ENCODE measurements at places on chromosomes 6 and 20. TPM values are rescaled to one million over a fixed set of nuclear protein-coding genes. Genes with fewer than 3 reads are reported as not detected.

GRCh38 chr6:20709451-20709850 lies 175.2 kb downstream of the CDKAL1 start:
- no peaks in the 10 kb centered on the region for H3K36me3 ChIP-seq
- no peaks in the 10 kb centered on the region for H3K27me3 ChIP-seq
- no peak overlapping the region for H3K4me3 ChIP-seq
- no peak overlapping the region for H3K27ac ChIP-seq
- H3K4me1 ChIP-seq = peaks cover 29% of the 10 kb centered on the region

DNA sequence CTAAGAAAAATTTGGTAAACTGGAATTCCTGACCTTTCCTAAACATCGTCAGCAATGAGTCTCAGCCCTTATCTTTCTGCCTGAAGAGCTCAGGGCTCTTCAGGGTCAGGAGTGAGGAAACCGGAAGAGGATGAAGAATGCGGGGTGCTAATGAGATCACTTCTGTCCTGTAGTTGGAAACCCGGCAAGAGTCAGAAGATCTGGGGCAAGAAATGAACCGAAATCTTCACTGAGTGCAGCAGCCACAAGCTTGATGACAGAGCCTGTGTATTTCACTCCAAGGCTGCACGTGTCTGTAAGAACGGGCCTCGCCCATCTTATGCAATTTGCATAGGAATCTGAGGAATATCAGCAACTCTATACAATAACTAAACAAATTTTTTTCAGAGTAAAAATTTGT lies 60.4 kb upstream of the QKI start:
- H3K27me3 ChIP-seq = no peaks in the 10 kb centered on the region
- peaks cover 29% of the 10 kb centered on the region for H3K4me1 ChIP-seq
- H3K36me3 ChIP-seq = no peaks in the 10 kb centered on the region
- H3K27ac ChIP-seq = no peak overlapping the region

- no peak overlapping the region for H3K4me3 ChIP-seq
- no peak overlapping the region for H3K27ac ChIP-seq
Observed at GRCh38 chr6:67285770-67286495, 1349.1 kb upstream of the ADGRB3 start.

GRCh38 chr6:10384610-10385523 lies 30.0 kb downstream of the TFAP2A start:
- DNase-seq = no peak
- H3K36me3 ChIP-seq = no peaks in the 10 kb centered on the region
- H3K4me1 ChIP-seq = peaks cover 75% of the 10 kb centered on the region
- H3K4me3 ChIP-seq = peak overlapping the region; percentile 59
- peaks cover 100% of the 10 kb centered on the region for H3K27me3 ChIP-seq

EPPIN gene
- 0.23 TPM for total RNA-seq

GRCh38 chr6:82954937-82955577 lies 110.6 kb downstream of the UBE3D start:
- peaks cover 23% of the 10 kb centered on the region for H3K36me3 ChIP-seq
- DNase-seq = no peak
- no peak overlapping the region for H3K27ac ChIP-seq
- H3K4me3 ChIP-seq = no peak overlapping the region

- H3K4me3 ChIP-seq = peak overlapping the region; percentile 60
- no peaks in the 10 kb centered on the region for H3K36me3 ChIP-seq
- H3K27ac ChIP-seq = 0 out of 2 replicates have a peak overlapping the region, but pooled peaks have one; percentile 66
- DNase-seq = peak; percentile 86
- H3K27me3 ChIP-seq = peaks cover 54% of the 10 kb centered on the region
Observed at GRCh38 chr6:41442800-41443501, 103.2 kb upstream of the FOXP4 start.

PHF3 gene
- total RNA-seq = 50.2 TPM

SMOC2 gene
- 3.9 TPM for total RNA-seq

GRCh38 chr20:59375541-59375940 lies 75.1 kb downstream of the EDN3 start:
- H3K27ac ChIP-seq = no peak overlapping the region
- no peak overlapping the region for H3K4me3 ChIP-seq
- no peaks in the 10 kb centered on the region for H3K36me3 ChIP-seq
- no peaks in the 10 kb centered on the region for H3K4me1 ChIP-seq
- no peak for DNase-seq
- H3K27me3 ChIP-seq = peaks cover 17% of the 10 kb centered on the region

DEFB124 gene
- total RNA-seq = not detected

HELZ2 gene
- total RNA-seq = 32.6 TPM

- H3K36me3 ChIP-seq = no peaks in the 10 kb centered on the region
- H3K4me3 ChIP-seq = no peak overlapping the region
- H3K27ac ChIP-seq = no peak overlapping the region
Observed at GRCh38 chr6:63403725-63404124, 83.9 kb upstream of the LGSN start.

DNA sequence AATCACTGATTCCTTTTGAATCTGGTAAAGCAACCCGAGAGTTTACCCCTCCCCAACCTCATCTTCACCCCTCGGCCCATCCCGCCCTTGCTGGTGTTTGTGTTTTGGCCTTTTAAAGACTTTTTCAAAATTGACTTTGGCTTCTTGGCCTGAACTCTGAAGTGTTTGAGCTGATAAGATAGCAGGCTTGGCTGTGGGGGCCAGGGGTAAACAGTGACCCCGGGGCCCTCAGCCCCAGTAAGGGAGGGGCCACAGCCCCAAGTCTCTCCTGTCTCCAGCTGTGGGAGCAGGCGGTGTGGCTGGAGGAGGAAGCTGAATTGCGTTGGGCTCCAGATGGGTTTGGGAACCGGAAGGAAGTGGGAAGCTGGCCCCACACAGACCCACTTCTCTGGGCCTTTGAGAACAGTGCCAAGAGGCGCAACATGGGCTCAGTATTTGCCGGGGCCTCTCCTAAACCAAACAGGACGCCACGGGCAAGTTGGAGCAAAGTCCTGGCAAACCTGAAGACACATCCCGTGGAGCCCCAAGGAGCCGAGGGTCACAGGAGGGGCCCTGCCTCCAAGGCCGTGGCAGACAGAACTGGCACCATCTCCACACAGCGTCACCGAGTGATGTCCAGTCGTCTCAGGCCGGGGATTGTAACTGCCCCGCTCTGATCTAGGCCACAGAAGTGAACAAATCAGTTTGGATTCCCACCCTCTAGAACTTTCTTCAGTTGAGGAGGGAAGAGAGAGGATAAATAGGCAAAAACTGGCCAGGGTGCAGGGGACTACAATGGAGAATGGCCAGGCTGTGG lies 54.3 kb upstream of the PTPN1 start:
- no peak overlapping the region for H3K4me3 ChIP-seq
- no peaks in the 10 kb centered on the region for H3K36me3 ChIP-seq

DNA sequence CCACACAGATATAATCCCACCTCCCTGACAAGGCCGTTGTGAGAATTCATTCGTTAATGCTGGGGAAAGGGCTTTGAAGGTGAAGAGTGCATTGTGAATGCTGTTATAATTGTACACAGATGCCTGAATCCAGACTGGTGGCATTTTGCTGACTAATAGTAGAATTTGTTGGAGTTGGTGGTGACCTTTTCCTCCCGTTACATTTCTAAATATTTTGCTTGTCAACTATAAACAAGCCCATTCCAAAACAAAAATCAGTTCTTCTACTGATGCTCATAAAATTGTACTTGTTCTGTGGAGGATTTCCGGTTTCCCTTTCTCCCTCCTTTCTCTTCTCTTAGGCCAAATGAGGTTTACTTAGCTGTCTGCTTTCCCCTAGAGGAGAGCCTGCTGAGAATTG lies 253.1 kb upstream of the SUPT3H start:
- no peaks in the 10 kb centered on the region for H3K36me3 ChIP-seq
- H3K4me1 ChIP-seq = peaks cover 12% of the 10 kb centered on the region
- DNase-seq = no peak
- H3K4me3 ChIP-seq = no peak overlapping the region
- H3K27ac ChIP-seq = no peak overlapping the region

DNA sequence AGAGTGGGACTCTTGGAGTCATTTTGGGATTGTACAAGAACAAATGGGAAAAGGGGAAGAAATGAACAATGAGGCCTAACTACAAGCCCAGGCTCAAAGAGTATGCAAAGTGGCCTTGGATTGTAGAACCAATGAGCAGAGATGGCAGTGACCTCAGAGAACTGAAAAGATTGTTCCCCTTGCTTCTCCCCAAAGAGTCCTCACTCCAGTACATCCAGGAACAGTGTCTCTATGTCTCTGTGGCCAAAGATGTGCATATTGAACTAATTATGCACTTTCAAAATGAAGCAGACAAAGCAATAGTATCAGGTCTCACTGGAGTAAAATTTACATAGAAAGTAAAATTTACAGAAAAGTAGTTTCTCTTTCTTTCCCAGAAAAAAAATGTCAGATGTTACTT lies 81.0 kb downstream of the SMLR1 start:
- H3K36me3 ChIP-seq = peaks cover 11% of the 10 kb centered on the region
- no peak for DNase-seq
- no peak overlapping the region for H3K27ac ChIP-seq
- no peak overlapping the region for H3K4me3 ChIP-seq
- no peaks in the 10 kb centered on the region for H3K27me3 ChIP-seq

SLC22A16 gene
- 0.34 TPM for total RNA-seq

DNA sequence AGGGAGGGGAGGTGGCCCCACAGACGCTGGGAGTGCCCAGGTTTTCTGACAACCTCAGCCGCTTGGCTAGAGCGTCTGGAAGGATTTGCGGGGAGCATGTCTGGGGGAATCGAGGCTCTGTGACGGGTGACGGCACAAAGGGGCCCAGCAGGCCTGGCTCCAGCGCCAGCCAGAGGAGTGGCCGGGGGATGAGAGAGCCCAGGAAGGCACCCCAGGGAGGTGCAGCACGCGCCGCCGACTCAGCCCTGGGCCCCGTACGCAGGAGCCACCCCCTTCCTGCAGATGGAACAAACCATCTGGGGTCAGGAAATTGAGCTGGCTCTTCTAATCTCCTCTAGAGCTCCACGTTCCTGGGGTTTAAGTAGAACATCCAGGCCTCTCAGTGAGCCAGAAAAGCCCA lies 5.9 kb upstream of the SLCO4A1 start:
- H3K27ac ChIP-seq = no peak overlapping the region
- H3K4me1 ChIP-seq = peaks cover 12% of the 10 kb centered on the region
- no peak overlapping the region for H3K4me3 ChIP-seq
- H3K36me3 ChIP-seq = no peaks in the 10 kb centered on the region
- no peak for DNase-seq

GRCh38 chr20:36479938-36480337 lies 61.4 kb upstream of the MYL9 start:
- no peaks in the 10 kb centered on the region for H3K4me1 ChIP-seq
- no peak overlapping the region for H3K4me3 ChIP-seq
- H3K27me3 ChIP-seq = no peaks in the 10 kb centered on the region
- DNase-seq = no peak
- peak overlapping the region; percentile 71 for H3K27ac ChIP-seq

IMPG1 gene
- not detected for total RNA-seq

GABRR2 gene
- not detected for total RNA-seq

IL17F gene
- total RNA-seq = not detected

DNA sequence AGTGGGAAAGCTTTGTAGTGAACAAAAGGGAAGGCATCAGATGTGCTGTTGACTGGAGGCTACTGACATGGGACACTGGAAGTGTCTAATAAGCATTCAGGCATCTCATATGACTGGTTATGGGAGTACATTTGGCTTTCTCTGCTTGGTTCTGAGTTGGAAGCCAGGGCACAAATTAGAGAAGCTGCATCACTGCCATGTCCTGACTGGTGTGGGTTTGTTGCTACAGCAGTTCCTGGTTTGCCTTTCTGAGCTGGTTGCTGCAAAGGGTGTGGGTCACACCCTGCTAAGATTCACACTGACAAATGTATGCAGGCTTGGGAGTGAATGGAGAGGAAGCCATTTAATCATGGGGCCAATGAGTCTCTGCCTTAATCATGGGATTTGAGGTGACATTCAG lies 36.2 kb upstream of the NANP start:
- no peaks in the 10 kb centered on the region for H3K4me1 ChIP-seq
- no peak for DNase-seq
- H3K27ac ChIP-seq = no peak overlapping the region
- H3K27me3 ChIP-seq = no peaks in the 10 kb centered on the region
- H3K4me3 ChIP-seq = no peak overlapping the region

DNA sequence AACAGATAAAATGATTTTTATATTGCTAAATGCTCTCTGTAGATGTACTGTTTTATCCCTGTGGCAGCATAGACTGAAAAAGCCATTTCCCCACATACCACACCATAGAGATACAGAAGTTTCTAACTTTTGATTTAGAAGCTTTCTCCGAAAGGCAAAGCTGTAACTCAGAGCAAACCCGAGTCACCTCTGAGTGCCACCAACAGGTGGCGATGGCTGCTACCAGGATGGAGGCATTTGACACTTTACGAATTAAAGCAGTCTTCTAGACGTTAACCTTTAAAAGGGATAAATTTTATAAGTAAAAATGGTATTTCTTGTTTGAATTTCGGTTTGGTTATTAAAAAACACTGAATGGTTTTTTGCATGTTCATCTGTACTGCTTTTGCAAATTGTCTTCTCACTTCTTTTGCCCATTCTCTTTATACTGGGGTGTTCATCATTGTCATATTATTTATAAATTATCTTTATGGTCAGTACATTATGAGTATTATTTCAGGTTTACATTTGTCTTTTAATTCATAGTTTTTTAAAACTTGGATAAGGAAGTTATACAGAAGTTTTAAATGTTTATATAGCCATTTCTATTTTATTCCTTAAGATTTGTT lies 201.0 kb upstream of the CEP162 start:
- H3K27me3 ChIP-seq = no peaks in the 10 kb centered on the region
- peaks cover 25% of the 10 kb centered on the region for H3K4me1 ChIP-seq
- H3K4me3 ChIP-seq = no peak overlapping the region
- peak; percentile 70 for DNase-seq

- H3K27me3 ChIP-seq = no peaks in the 10 kb centered on the region
- DNase-seq = no peak
- peaks cover 5% of the 10 kb centered on the region for H3K4me1 ChIP-seq
- H3K27ac ChIP-seq = no peak overlapping the region
Observed at GRCh38 chr6:17999425-17999824, 12.0 kb upstream of the KIF13A start.

Data from WTC11 (cell line).